ENCODE measurements at places on chromosomes 3 and 15. TPM values are rescaled to one million over a fixed set of nuclear protein-coding genes. Genes with fewer than 3 reads are reported as not detected.
A peak's percentile ranks its signal among the peaks of the same experiment; 100 is the strongest.

Gene AMOTL2
- 0.42 TPM for total RNA-seq

- H3K27me3 ChIP-seq = peaks cover 6% of the 10 kb centered on the region
- H3K4me3 ChIP-seq = no peak overlapping the region
- H3K27ac ChIP-seq = no peak overlapping the region
- H3K36me3 ChIP-seq = no peaks in the 10 kb centered on the region
Observed at GRCh38 chr15:68614286-68615035, 35.7 kb downstream of the CORO2B start.

Gene CORO2B
- total RNA-seq = 0.11 TPM

GRCh38 chr15:31325595-31326155, 960 bp upstream of the KLF13 start:
- H3K36me3 ChIP-seq = peaks cover 21% of the 10 kb centered on the region
- H3K4me1 ChIP-seq = peaks cover 31% of the 10 kb centered on the region
- peak; percentile 66 for DNase-seq
- no peaks in the 10 kb centered on the region for H3K27me3 ChIP-seq

- H3K4me1 ChIP-seq = no peaks in the 10 kb centered on the region
- H3K4me3 ChIP-seq = no peak overlapping the region
- no peak overlapping the region for H3K27ac ChIP-seq
- DNase-seq = no peak
- no peaks in the 10 kb centered on the region for H3K36me3 ChIP-seq
- no peaks in the 10 kb centered on the region for H3K27me3 ChIP-seq
Observed at GRCh38 chr15:27491666-27492621, 521.0 kb downstream of the GABRG3 start.

DNA sequence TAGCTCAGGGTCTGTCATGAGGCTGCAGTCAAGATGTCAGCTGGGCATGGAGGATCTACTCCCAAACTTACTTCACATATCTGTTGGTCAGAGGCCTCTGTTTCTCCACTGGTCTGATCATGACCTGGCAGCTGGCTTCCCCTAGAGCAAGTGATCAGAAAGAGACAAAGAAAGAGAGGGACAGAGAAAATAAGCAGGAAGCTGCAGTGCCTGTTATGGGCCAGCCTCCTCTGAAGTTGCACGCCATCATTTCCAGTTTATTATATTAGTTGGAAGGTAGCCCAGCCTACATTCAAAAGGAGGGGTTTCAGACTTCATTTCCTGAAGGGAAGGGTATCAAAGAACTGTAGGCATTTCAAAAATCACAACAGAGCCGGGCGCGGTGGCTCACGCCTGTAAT, 5.0 kb upstream of the RPP25 start:
- H3K27ac ChIP-seq = no peak overlapping the region
- H3K36me3 ChIP-seq = no peaks in the 10 kb centered on the region
- H3K4me1 ChIP-seq = peaks cover 37% of the 10 kb centered on the region
- peaks cover 25% of the 10 kb centered on the region for H3K27me3 ChIP-seq
- H3K4me3 ChIP-seq = no peak overlapping the region

GRCh38 chr15:65328506-65329287, 24.2 kb downstream of the RNU5B-1 start:
- H3K36me3 ChIP-seq = no peaks in the 10 kb centered on the region
- no peak for DNase-seq
- H3K4me1 ChIP-seq = no peaks in the 10 kb centered on the region
- H3K4me3 ChIP-seq = no peak overlapping the region

All from activated CD4-positive, alpha-beta T cell treated with anti-CD3 and anti-CD28 coated beads for 36 hours (primary cell).